WTC11 (cell line): ENCODE measurements at places on chromosomes 16 and 17. TPM values are rescaled to one million over a fixed set of nuclear protein-coding genes. Genes with fewer than 3 reads are reported as not detected.

ZNF205 gene
- 17.7 to 22.7 TPM (median 21.3 TPM) in 3 replicates for total RNA-seq

SYT17 gene
- total RNA-seq: 5.5 to 6.8 TPM (median 6.3 TPM) in 3 replicates

PTX4 gene
- total RNA-seq: 0.16 to 0.26 TPM (median 0.18 TPM) in 3 replicates

RCVRN gene
- not detected in 3 replicates for total RNA-seq

SLC5A2 gene
- total RNA-seq: 0.83 to 1.7 TPM (median 1.1 TPM) in 3 replicates

CDH13 gene
- total RNA-seq: 0.48 to 0.81 TPM (median 0.62 TPM) in 3 replicates

TPSG1 gene
- total RNA-seq: not detected in 3 replicates

KRT28 gene
- not detected in 3 replicates for total RNA-seq

PLD6 gene
- 1.2 to 2.6 TPM (median 2.6 TPM) in 3 replicates for total RNA-seq

DNA sequence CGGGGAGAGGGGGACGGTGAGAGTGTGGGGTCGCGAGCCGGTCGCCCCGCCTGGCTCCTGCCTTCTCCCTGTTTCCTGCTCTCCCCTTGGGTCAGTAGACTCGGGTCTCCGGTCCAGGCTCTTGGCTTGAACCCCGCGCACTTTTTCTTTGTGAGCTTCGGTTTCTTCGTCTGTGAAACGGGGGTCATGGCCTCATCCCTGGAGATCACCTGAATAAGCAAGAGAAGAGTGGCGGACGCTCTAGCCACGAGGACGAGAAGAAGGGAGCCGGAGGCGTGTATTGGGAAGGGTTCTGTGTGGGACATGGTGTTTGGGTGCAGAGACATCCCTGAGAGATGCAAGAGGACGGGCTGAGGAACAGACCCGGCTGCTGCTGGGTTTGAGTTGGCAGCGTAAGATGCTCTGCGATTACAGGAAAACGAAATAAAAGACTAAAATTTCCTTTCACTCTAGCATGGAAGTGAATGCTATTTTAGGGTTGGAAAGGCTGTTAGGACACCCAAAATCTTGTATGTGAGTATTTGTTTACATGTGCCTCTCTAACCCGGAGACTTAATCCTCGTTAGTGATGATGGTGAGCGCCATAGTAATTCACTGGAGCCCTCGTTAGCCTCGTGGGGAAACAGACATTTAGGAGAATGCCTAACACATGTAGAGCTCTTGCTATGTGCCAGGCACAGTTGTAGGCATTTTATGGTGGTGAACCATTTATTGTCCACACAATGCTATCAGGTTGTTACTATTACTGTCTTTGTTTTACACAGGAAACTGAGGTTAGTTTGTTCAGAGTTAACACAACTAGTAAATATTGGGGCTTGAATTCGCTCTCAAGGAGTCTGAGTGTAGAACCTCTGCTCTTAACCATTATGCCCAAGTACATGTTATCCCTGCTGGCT lies 646 bp downstream of the KIF22 start:
- H3K27me3 ChIP-seq: peaks cover 12% of the 10 kb centered on the region
- peaks cover 21% of the 10 kb centered on the region for H3K4me1 ChIP-seq
- DNase-seq: no peak
- peak overlapping the region; percentile 98 for H3K4me3 ChIP-seq
- H3K36me3 ChIP-seq: peaks cover 17% of the 10 kb centered on the region
- peak overlapping the region; percentile 96 for H3K27ac ChIP-seq

DNA sequence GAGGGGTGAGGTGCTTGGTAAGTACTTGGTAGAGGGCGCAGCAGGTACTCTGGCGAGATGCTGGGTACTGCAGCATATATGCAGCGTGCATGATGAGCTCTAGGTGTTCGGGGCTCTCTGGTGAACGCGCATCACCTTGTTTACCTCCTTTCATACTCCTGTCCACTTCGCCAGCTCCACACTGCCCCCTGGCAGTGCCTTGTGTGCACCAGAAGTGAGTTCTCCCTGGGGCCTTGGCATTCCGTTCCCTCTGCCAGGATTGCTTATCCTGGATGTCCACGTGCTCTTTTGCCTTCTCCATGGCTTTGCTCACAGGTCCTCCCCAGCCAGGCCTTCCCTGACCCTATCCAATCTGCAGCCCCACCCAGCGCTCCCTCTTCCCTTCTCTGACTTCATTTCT lies 154.2 kb downstream of the MRM1 start:
- peak; percentile 77 for DNase-seq
- no peaks in the 10 kb centered on the region; the same call in 1 of the 2 replicates for H3K27me3 ChIP-seq
- H3K4me1 ChIP-seq: peaks cover 12% of the 10 kb centered on the region
- H3K4me3 ChIP-seq: no peak overlapping the region
- H3K36me3 ChIP-seq: no peaks in the 10 kb centered on the region

GRCh38 chr16:4583906-4584305 lies 27.8 kb downstream of the C16orf96 start:
- H3K4me3 ChIP-seq: no peak overlapping the region
- peaks cover 5% of the 10 kb centered on the region for H3K36me3 ChIP-seq
- peaks cover 7% of the 10 kb centered on the region for H3K27me3 ChIP-seq
- no peak for DNase-seq
- no peak overlapping the region for H3K27ac ChIP-seq
- H3K4me1 ChIP-seq: peaks cover 9% of the 10 kb centered on the region

GRCh38 chr17:78041386-78042179 lies 83.1 kb downstream of the TNRC6C start:
- H3K27me3 ChIP-seq: no peaks in the 10 kb centered on the region
- H3K4me1 ChIP-seq: peaks cover 4% of the 10 kb centered on the region
- H3K4me3 ChIP-seq: no peak overlapping the region
- no peak for DNase-seq

DNA sequence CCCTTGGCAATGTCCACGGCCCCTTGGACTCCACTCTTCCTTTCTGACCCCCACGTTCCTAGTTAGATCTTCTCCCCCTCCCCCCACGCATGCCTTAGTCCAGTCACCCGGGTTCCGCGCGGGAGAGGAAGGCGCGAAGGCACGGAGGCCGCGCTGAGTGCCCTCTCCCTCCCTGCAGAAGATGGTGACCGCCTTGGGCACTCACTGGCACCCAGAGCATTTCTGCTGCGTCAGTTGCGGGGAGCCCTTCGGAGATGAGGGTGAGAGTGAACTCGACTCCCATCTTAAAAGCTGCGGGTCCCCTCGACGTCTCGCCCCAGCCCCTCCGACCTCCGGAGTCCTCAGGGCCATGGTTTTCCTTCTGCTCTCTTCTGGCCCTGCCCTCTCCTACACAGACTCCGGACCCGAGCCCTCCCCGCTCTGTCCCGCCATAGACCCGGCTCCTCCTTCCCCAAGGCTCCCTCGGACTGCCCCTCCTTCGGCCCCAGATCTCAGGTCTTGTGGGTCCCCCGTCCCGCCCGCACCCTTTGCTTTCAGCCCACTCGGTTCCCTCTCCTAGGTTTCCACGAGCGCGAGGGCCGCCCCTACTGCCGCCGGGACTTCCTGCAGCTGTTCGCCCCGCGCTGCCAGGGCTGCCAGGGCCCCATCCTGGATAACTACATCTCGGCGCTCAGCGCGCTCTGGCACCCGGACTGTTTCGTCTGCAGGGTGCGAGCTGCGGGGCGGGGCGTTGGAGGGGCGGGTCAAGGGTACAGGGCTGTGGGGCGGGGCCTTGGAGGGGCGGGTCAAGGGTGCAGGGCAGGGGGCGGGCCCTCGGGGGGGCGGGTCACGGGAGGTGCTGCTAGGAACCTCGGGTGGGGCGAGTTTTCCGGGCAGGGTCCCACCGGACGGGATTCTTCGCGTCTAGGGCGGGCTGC lies 4.6 kb downstream of the TGFB1I1 start:
- H3K27ac ChIP-seq: no peak overlapping the region
- no peaks in the 10 kb centered on the region for H3K36me3 ChIP-seq
- H3K4me3 ChIP-seq: peak overlapping the region; percentile 81
- peak; percentile 86 for DNase-seq
- peaks cover 88% of the 10 kb centered on the region for H3K27me3 ChIP-seq

DNA sequence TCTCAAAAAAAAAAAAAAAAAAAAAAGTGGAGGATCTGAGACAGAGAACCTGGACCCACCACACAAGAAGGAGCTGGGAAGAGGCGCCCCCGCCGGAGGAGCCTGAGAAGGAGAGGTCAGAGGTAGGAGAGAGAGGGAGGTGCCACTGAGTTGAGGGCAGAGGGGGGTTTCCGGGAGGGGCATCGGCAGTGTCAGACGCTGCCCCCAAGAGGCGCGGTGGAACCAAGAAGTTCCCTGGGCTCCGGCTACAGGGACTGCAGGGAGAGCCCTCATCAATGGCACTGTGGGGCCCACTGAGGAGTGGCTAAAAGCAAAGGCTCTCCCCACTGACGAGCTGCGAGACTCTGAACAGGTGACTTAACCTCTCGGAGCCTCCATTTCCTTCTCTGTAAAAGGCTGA lies 4.2 kb downstream of the CCDC42 start:
- no peak overlapping the region for H3K4me3 ChIP-seq
- H3K27ac ChIP-seq: no peak overlapping the region
- no peaks in the 10 kb centered on the region for H3K36me3 ChIP-seq

DNA sequence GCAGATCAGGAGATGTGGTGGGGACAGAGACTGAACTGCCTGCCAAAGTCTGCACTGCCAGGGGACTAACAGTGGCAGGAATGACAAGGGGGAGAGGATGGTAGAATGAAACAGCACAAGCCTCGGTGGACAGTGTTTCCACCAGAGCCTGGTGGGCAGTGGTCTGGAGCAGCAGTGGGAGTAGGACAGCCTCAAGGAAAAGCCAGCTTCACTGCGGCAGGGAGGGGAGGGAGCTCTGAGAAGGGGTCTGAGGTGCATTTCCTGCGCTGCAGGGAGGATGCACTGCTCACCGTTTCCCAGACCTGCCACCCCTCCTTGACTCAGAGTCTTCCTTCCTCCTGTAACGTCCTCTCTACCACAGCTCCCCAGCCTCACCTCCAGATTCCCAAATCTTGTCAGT lies 33.8 kb downstream of the MARCHF10 start:
- H3K4me1 ChIP-seq: peaks cover 11% of the 10 kb centered on the region
- no peak overlapping the region for H3K27ac ChIP-seq
- no peak for DNase-seq
- H3K27me3 ChIP-seq: peaks cover 3% of the 10 kb centered on the region; the same call in 1 of the 2 replicates
- H3K36me3 ChIP-seq: peaks cover 11% of the 10 kb centered on the region
- no peak overlapping the region for H3K4me3 ChIP-seq

DNA sequence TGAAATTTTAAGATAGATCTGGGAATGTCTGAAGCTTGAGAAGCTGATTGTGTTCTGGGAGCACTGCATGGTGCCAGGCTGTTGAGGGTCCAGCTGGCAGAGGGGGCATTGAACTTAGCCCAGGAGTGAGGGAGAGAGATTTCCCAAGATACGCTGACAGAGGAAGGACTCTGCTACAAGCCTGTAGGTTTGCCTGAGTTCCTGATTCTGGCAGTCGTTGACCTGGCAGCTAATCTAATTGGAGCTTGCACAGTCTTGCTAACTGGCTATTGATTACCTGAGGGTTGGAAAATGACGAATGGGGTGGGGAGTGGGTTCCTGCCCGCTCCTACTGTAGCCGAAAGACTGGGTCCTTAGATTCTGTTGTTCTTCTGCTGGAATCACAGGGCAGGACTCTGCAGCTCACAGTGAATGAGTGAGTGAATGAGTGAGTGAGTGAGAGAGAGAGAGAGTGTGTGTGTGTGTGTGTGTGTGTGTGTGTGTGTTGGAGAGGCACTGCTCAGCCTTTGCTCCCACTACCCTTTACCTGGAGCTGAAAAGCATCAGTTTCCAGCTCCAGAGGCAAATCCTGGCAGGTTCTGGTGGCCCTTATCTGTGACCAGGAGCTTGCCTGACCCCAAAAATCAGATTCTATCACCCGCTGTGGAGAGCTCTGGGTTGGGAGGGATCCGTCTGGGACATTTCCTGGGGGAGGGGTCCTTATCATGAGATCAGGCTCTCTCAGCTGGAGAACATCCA lies 16.7 kb downstream of the CTRL start:
- H3K27ac ChIP-seq: peak overlapping the region; percentile 91
- no peaks in the 10 kb centered on the region; the same call in 1 of the 2 replicates for H3K27me3 ChIP-seq
- no peak for DNase-seq
- peak overlapping the region; percentile 32 for H3K4me3 ChIP-seq

GRCh38 chr16:87145181-87146176 lies 171.7 kb downstream of the C16orf95 start:
- DNase-seq: no peak
- peaks cover 8% of the 10 kb centered on the region for H3K4me1 ChIP-seq
- no peak overlapping the region for H3K27ac ChIP-seq
- no peaks in the 10 kb centered on the region for H3K27me3 ChIP-seq
- H3K4me3 ChIP-seq: no peak overlapping the region
- H3K36me3 ChIP-seq: peaks cover 9% of the 10 kb centered on the region

GRCh38 chr17:22217135-22217534 lies 524.8 kb downstream of the KCNJ18 start:
- no peak overlapping the region for H3K27ac ChIP-seq
- peak overlapping the region; percentile 66 for H3K4me3 ChIP-seq
- no peaks in the 10 kb centered on the region for H3K4me1 ChIP-seq
- H3K27me3 ChIP-seq: no peaks in the 10 kb centered on the region
- DNase-seq: peak; percentile 34

DNA sequence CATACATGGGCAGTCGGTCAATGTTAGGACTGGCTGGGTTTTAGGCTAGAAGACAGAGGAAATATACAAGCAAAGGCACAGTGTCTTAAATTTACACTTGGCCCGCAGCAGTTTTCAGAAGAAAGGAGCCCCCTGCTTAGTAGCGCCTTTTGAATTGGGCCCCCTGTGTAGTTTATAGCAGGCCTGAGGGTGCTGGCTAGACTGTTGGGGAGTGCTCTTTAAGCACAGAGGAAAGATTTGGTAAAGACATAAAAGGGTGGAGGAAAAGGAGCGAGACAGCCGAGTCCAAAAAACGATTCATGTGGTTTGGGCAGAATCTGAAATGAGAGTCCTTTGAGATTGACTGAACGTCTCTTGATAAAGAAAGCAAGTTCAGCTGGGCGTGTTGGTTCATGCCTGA lies 10.6 kb downstream of the RMI2 start:
- no peaks in the 10 kb centered on the region for H3K27me3 ChIP-seq
- H3K4me1 ChIP-seq: peaks cover 56% of the 10 kb centered on the region
- DNase-seq: no peak
- H3K27ac ChIP-seq: peak overlapping the region; percentile 57

DNA sequence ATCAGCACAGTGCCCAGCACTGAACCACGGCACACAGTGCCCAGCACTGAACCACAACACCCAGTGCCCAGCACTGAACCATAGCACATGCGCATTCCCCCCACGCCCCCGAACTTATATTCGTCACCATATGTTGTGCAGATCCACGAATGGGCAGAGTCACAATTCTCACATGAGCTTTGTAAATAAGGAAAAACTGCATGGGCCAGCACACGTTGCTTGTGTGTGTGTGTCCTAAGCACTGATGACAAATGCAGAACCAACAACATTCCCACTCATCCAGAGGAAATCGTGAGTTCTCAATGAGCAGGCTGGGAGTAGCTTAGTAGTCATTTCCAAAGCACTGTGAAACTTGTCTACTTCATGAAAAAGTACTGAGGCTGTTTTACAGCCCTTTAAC lies 70.0 kb downstream of the ADCY9 start:
- H3K36me3 ChIP-seq: no peaks in the 10 kb centered on the region
- no peak overlapping the region for H3K4me3 ChIP-seq
- no peaks in the 10 kb centered on the region for H3K4me1 ChIP-seq
- H3K27ac ChIP-seq: no peak overlapping the region
- no peak for DNase-seq
- H3K27me3 ChIP-seq: no peaks in the 10 kb centered on the region

- peaks cover 31% of the 10 kb centered on the region for H3K4me1 ChIP-seq
- peaks cover 2% of the 10 kb centered on the region; the same call in 1 of the 2 replicates for H3K36me3 ChIP-seq
- H3K4me3 ChIP-seq: peak overlapping the region; percentile 87
- H3K27me3 ChIP-seq: peaks cover 3% of the 10 kb centered on the region; the same call in 1 of the 2 replicates
- H3K27ac ChIP-seq: peak overlapping the region; percentile 91
These were observed 914 bp downstream of the MAP1LC3B start for GRCh38 chr16:87392821-87393679.

GRCh38 chr16:89556750-89557689 lies 3.5 kb upstream of the RPL13 start:
- H3K27me3 ChIP-seq: no peaks in the 10 kb centered on the region; the same call in 1 of the 2 replicates
- peaks cover 9% of the 10 kb centered on the region for H3K4me1 ChIP-seq
- peaks cover 34% of the 10 kb centered on the region for H3K36me3 ChIP-seq
- H3K27ac ChIP-seq: peak overlapping the region; percentile 94
- peak overlapping the region; percentile 43; the same call in 1 of the 2 replicates for H3K4me3 ChIP-seq

GRCh38 chr17:33517746-33518145 lies 224.7 kb upstream of the ASIC2 start:
- DNase-seq: no peak
- H3K27me3 ChIP-seq: no peaks in the 10 kb centered on the region; the same call in 1 of the 2 replicates
- H3K4me3 ChIP-seq: no peak overlapping the region
- H3K4me1 ChIP-seq: peaks cover 2% of the 10 kb centered on the region; the same call in 1 of the 2 replicates
